ENCODE measurements at places on chromosomes 5 and 9.
A peak's percentile ranks its signal among the peaks of the same experiment; 100 is the strongest.

DNA sequence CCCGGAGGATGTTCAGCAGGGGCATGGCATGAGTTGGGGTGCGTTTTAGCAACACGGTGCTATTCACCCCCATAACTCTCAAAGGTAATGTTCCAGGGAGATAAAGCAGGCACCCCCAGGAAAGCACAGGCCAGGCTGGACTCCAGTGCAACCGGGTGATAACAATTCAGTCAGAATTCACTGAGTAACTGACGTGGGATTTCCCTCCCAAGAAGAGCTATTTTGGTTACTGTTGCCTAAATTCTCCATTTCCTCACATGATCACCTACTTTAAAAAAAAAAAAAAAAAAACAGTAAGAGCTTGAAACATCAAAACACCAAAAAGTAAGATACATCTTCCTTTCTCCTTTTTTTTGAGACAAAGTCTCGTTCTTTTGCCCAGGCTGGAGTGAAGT, 137.6 kb upstream of the WWC1 start:
- DNase-seq = no peak

GRCh38 chr9:120918931-120919842, 7.4 kb downstream of the TRAF1 start:
- no peak for DNase-seq

GRCh38 chr9:106682420-106682819, 180.5 kb upstream of the ZNF462 start:
- DNase-seq = no peak

DNA sequence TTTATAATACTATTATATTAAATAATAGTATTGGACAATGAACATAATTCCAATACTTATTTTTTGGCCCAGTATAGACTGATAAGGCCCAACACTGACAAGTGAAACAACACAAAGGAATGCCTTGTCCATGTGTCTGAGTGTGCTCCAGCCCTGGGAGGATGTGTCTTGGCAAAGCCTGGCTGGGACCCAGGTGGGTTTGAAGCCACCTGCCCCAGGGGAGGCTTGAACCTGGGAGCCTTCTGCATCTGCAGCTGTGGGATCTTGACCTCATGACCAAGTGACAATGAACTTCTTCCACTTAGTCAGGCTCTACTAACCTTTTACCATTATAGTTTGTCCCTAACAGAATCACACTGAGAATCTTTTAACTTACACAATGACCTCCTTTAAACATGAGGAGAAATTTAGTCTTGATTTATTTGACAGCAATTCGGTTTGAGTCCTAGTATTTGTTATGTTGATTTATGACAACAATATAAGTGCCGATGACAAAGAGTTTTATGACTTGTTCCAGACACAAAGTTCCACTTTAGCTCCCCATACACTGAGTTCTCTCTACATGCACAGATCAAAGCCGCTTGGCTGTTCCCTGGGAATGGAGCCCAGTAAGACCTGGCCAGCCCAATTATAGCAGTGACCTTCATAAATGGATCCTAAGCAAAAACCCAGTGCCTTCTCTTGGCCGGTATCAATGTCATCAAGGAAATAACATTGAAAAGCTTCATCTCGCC, 294.5 kb downstream of the CTNND2 start:
- no peak for DNase-seq

DNA sequence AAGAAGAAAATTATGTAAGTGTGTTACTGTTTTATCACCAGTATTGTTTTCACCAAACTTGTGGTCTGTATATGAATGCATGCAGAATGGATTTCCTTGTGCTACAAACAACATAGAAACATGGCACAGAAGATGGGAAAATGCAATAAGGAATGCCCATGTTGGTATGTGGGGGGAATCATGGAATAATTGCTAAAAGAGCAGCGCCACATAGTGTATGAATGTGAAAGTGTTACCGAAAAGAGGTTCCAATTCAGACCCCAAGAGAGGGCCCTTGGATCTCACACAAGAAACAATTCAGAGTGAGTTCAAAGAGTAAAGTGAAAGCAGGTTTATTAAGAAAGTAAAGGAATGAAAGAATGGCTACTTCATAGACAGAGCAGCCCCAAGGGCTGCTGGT, 26.4 kb upstream of the TYRP1 start:
- no peak for DNase-seq

DNA sequence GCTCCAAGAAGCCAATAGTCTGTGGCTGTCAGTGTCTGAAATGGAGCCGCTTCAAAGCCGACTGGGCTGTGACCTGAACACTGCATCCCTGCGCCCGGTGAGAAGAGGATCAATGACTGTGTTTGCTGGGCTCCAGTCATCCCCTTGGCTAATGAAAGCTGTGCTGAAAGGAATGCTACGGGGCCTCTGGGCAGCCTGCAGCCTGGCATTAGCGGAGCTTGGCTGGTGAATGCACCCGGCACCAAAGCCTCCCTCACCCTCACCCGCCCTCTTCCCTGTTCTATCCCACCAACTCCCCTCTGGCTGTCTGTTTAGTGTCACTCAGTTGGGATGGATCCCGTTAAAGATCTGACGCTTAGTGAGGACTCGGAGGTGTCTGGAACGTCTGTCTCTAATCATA, 355.3 kb downstream of the BNC2 start:
- no peak for DNase-seq

- peak; percentile 16 for DNase-seq
Observed at GRCh38 chr9:4424891-4425290, 65.4 kb upstream of the SLC1A1 start.

DNA sequence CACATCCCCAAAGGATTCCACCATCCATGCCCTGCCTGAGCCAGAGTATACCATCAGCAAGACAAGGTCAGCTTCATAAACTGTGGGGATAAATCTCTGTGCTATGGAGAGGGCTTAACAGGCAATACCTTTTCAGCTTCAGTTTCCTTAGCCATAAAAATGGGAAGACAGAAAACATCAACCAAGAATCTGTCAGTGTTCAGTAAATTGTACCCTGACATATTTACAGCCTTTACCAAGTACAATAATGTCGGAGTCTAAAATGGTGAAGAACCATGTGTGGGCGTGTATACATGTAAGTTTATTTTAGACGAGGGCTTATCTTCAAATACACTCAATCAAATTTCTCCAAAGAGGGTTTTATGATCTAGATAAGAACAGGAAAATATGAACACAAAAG, 94.7 kb downstream of the ELAVL2 start:
- DNase-seq = no peak
